ENCODE measurements at places on chromosomes 5 and 9. TPM values are rescaled to one million over a fixed set of nuclear protein-coding genes. Genes with fewer than 3 reads are reported as not detected.

DNA sequence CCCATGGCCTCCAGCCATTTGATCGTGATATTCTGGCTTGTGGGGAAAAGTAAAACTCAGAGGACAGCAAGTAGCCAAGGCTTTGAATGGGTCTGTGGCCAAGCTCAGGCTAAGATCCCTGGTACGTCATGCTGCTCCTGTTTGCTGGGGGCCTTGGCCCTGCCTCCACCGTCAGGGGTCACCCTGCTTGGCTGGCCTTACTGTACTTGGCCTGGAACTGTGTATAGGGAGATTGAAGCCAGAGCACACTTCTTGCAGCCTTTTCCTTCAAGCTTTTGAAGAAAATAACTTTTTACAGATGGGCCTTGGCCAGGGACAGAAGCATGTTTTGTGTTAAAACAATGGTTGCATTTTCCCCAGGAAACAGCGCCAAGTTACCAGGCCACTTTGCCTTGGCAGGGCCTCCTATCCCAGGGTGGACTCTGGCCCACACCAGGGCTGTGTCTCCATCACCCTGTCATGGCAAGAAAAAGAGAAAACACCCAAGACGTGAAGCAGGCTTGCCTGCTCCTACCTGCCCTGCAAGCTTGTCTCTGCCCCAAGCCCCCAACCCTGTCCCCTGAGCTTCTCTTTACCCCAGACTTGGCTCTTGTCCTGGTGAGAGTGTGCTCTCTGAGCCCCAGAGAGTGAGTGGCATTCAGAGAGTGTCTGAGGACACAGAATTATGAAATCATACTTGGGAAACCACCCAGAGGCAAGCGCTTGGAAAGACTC, 286.9 kb downstream of the GADD45G start:
- no peak for DNase-seq
- no peak overlapping the region for H3K4me3 ChIP-seq
- no peaks in the 10 kb centered on the region for H3K36me3 ChIP-seq
- H3K27ac ChIP-seq, result no peak overlapping the region
- no peaks in the 10 kb centered on the region for H3K4me1 ChIP-seq
- no peaks in the 10 kb centered on the region for H3K27me3 ChIP-seq

DNA sequence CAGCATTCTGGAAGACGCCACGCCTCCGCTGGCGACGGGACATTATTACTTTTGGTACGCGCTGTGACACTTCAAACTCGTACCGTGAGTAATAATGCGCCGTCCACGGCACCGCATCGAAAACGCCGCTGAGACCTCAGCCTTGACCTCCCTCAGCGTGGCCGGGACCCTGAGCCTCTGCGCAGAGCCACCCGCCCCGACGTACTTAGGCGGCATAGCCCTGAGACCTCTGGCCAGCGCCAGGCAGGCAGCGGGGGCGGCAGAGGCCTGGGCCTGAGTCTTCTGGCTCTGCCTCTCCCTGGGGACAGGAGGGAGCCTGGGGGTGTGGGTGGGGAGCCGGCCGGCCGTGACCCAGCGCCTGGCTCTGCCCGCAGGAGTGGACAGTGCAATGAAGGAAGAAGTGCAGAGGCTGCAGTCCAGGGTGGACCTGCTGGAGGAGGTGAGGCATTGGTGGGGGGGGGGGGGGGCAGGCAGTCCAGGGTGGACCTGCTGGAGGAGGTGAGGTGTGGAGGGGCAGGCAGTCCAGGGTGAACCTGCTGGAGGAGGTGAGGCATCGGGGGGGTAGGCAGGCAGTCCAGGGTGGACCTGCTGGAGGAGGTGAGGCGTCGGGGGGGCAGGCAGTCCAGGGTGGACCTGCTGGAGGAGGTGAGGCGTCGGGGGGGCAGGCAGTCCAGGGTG, 8.0 kb downstream of the EGFL7 start:
- H3K27ac ChIP-seq, result no peak overlapping the region
- H3K27me3 ChIP-seq, result no peaks in the 10 kb centered on the region
- peaks cover 11% of the 10 kb centered on the region for H3K4me1 ChIP-seq
- H3K4me3 ChIP-seq, result no peak overlapping the region
- peaks cover 4% of the 10 kb centered on the region for H3K36me3 ChIP-seq
- no peak for DNase-seq

- no peaks in the 10 kb centered on the region for H3K4me1 ChIP-seq
- H3K27ac ChIP-seq, result no peak overlapping the region
- H3K36me3 ChIP-seq, result no peaks in the 10 kb centered on the region
Observed at GRCh38 chr9:108859459-108860114, 2.5 kb upstream of the ACTL7A start.

DNA sequence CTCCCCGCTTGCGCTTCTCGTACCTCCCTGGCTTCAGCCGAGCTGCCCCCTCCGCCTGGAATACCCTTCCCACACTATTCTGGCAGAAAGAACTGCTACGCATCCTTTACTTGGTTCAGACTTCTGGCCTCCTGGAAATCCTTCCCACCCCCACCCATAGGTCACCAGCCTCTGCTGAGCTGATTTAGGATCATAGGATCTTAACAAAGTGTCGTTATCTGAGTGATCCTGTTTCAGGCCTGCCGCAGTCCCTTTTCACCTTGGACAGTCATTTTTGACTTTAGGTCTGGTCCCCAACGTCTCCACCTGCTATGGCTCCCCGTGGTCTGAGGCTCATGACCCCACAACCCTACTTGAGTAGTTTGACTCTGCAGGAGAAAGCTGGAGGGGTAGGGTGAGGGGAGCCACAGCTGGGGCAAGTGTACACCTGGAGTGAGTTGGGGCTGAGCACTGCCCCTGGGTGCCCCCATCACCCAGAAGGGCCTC, 27.3 kb downstream of the EGR1 start:
- H3K36me3 ChIP-seq, result no peaks in the 10 kb centered on the region
- H3K27me3 ChIP-seq, result no peaks in the 10 kb centered on the region
- DNase-seq, result no peak
- peaks cover 18% of the 10 kb centered on the region for H3K4me1 ChIP-seq
- H3K4me3 ChIP-seq, result peak overlapping the region; percentile 26
- no peak overlapping the region for H3K27ac ChIP-seq

- DNase-seq, result no peak
- no peaks in the 10 kb centered on the region for H3K36me3 ChIP-seq
- no peaks in the 10 kb centered on the region for H3K4me1 ChIP-seq
- no peaks in the 10 kb centered on the region for H3K27me3 ChIP-seq
- H3K4me3 ChIP-seq, result no peak overlapping the region
- no peak overlapping the region for H3K27ac ChIP-seq
Observed at GRCh38 chr5:38371596-38371995, 113.2 kb downstream of the EGFLAM start.

- H3K4me1 ChIP-seq, result peaks cover 11% of the 10 kb centered on the region
- DNase-seq, result no peak
- peak overlapping the region; percentile 78 for H3K27ac ChIP-seq
- H3K27me3 ChIP-seq, result no peaks in the 10 kb centered on the region
Observed at GRCh38 chr9:136093346-136093986, 1.6 kb downstream of the NACC2 start.

DNA sequence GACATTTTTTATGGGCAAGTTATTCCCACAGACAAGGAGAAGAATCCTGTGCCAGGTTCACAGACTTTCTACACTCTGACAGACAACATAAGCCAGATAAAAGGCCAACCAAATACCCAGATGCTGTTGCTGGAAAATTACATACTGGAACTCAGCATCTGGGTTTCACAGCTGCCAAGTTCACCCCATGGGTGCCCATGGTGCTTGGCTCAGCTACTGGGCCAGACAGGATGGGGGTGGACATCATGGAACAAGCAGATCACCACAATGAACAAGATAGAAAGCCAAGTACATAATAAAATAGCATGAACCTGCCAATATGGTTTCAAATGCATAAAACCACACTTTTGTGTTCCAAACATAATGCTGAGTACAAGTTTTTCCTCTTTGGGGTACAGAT, 999.8 kb downstream of the NR2F1-AS1 start:
- H3K4me3 ChIP-seq, result no peak overlapping the region
- H3K36me3 ChIP-seq, result no peaks in the 10 kb centered on the region
- DNase-seq, result no peak
- H3K4me1 ChIP-seq, result no peaks in the 10 kb centered on the region
- no peaks in the 10 kb centered on the region for H3K27me3 ChIP-seq
- H3K27ac ChIP-seq, result no peak overlapping the region

ZDHHC11B gene
- total RNA-seq, result 2.8 TPM

INSYN2B gene
- total RNA-seq, result not detected

GLRA1 gene
- total RNA-seq, result 1.1 TPM

CDH6 gene
- total RNA-seq, result 9.2 TPM

All from pancreas (tissue), 10 donors.